Activated CD8-positive, alpha-beta memory T cell treated with anti-CD3 and anti-CD28 coated beads, Interleukin-2, amount 50 U/mL, for 4 hours (primary cell): ENCODE measurements at places on chromosomes 4 and X.

DNA sequence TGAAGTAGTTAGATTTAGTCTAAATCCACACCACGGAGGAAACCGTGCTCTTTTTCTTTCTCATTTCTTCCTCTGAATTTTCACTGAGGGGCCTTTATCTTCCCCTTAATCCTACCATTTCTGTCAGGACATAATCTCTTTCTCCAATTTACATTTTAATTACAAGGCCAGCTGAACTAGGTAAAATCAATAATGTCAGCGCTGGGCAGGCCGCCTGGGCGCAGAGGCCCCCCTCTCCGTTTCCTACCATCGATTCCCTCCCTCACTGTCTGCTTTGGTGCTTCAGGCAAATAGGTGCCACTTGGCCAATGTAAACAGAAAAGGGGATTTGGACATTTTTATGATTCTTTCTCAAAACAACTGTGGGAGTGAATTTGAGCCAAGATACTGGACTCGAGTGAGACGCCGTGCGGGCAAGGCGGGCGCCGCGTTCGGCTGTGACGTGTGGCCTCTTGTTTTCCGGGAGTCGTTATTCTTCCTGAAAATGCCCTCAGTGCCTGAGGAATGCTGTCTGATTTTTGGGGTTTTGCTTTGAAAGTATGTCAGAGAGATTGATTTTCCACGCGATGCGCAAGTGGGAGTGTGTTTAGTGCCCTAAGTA is 22.6 kb downstream of the UVSSA start:
- DNase-seq: no peak

DNA sequence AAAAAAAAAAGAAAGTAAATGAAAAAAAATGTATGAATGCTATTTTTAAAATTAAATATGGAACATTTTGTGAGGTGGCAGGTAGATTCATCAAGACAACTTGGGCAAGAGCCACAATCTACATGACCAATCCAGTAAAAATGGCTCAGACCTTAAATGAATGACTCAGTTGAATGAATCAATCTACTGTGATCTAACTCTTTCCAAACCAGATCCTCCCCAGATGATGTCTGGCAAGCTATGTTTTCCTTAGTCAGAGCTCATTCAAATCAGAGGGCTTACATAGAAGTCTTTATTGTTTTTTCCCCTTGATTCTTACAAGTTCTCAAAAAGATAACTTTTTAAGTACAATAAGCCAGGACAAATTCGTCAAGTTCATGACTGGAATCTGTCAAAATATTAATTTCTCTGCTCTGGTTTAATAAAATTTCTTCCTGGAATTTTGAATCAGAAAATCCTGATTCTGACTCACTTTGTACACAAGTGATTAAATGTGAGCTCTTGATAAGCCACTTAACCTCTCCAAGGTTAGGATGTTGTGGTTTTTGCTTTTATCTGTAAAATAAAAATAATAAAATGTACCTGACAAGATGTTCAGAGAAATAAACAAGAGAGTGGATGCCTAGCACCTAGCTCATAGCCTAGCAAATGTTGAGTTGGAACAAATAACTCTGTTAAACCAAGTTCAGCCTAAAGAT is 105.6 kb upstream of the SMIM31 start:
- no peak for DNase-seq

DNA sequence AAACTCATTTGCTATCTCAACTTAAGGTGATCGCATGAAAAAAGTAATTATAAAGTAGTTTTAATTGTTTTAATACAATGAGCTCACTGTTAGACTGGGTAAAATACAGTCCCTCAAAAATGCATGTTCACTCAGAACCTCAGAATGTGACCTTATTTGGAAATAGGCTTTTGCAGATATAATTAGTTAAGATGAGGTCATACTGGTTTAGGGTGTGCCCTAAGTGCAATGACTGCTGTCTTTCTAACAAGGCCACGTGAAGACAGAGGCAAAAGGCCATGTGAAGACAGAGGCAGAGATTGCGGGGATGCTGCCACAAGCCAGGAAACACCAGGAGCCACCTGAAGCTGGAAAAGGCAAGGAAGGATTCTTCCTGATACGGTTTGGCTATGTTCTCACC is 262.1 kb downstream of the NKX6-1 start:
- DNase-seq: no peak

DNA sequence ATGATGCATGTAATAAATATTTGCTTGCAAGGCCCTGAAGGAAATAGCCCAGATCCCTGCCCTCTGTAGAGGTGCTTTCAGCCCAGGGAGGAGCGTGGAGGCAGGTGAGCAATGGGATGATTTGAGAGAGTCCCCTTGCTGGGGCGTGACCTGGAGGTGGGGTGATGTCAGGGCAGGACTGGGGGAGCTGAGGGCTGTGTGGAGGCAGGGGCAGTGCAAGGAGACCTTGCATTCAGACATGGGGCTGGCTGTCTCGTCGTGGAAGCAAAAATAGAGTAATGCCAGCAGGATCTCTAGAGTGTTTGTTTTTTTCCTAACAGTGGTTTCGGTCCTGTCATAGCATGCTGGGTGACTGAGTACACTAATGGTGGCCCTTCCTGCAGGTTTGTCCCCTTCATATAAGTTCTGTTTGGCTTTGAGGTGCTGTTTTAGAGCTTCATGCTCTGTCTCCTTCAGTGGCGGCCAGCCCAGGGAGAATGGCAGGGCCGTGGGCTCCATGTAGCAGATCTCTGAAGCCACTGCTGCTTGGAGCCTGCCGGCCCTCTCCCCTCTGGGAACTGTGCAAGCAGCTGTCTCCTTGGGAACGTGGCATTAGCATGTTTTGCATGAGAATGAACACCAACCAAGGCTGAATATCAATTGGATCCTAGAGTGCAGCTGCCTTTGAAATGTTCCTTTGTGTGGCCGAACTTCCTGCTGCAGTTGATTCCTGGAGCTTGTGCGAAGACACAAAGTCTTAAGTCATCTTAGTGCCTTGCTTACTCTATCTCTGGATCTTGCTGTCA is 39.3 kb upstream of the CLDN34 start:
- DNase-seq: no peak

- DNase-seq: no peak
Observed at GRCh38 chrX:10103023-10103422, 53.8 kb upstream of the CLCN4 start.

DNA sequence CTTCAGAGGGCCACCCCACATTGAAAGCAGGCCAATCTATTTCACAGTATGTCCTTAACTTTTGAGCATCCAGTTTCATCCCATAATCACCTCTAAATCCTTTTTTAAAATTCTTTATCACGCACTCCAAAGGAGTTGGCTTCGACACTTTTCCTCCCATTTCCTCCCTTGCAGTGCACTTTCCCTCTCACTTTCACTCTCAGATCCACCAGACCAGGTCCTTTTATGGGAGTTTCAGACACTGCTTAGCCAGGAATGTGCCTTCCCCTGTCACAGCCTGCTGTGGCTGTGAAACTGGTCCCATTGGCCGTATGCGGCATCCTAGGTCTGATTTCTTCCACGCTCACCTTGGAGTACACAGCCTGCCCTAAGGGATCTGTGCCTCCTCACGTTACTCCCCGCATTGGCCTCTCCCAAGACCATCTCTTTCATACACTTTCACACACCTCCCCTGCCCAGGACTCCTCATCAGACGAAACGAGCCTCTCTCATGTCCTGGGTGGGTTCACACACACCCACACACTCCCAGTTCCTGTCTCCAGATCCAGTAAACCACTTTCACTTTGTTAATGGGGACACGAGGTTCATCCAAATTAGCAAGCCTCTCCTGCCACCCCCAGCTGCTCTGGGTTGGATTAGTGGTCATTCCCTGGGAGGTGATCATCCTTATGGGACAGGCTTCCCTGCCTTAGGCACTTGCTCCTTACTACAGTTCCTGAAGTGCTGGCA is 10.0 kb upstream of the RHOXF2B start:
- no peak for DNase-seq

GRCh38 chrX:138771047-138771446 is 59.5 kb upstream of the FGF13 start:
- no peak for DNase-seq

DNA sequence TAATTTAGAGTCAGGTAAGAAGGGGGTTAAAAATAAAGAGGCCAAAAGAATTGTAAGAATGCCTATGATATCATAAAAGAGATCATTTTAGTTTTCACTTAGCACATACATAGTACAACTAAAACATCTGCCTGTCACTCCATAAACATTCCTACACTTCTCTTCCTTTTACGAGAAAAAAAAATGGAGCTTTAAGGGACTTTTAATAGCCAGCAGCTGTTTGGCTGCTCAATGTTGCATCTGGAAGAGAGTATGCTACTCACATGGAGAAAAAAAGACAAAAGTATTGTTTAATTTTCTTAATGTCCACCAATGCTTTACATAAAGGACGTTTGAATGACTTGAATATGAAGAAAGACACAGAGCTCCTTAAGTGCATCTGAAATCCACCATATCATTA is 48.7 kb upstream of the TNIP3 start:
- no peak for DNase-seq

DNA sequence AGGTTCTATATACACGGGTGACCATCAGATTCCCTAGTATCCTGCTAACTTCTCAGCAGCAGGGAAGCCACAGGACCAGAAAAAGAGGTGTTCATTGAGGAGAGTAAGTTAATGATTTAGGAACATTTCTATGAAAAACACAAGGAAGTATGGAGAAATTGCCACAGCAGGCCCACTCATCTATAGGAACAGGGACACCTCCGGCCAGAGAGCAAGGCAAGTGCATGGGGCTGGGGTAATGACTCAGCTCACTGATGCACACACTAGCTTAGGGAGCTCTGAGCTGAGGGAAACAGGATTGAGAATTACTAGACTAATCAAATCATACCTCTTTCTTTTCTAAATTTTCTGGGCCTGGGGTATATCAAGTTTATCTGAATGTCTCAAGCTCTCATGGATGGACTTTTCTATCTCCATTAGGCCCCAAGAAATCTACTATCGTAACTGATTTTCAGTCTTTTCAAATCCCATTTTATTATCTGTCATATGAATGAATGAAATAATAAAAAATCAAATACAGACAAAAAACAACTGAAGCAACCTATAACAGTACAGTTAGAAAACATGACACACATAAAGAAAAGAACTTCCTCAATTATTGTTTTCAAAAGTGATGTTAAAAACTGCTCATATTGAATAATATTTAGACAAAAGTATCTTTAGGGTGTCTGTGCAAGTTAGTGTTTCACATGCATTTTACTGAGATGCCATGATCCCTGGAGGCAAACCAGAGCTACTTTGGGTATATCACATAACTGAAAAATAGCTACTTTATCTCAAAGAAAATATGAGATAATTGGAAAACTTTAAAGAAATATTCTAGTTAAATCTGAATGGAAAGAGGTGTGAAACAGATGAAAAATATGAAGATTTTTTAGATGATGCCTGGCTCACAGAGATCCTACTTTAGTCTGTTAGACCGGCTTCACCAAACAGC is 89.8 kb downstream of the FBXO8 start:
- no peak for DNase-seq

DNA sequence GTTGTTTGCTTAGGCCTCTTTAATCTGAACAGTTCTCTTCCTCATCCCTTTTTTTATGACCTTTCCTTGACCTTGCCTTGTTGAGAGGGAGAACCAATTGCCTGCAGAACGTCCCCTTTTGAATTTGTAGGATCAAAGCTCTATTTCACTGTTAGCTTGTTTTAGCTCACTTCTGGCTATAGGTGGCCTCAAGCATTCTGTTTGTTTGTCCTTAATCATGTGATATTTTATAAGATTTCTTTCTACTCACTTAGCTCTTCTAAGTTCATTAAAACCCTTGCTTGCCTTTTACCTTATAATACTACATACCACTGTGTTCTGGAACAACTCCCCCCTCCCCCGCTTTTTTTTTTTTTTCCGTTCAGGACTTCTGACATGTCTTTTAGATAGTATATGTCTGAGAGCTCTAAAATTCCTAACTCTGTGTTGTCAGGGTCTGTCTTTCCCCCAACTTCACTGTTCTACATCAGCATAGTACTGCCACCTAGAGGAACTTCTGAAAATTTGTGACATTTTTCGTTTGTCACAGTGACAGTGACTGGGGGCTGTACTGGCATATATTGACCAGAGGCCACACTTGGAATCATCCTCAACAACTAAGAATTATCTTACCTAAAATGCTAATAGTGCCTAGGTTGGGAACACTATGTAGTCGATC is 128.5 kb downstream of the LARP7 start:
- no peak for DNase-seq

GRCh38 chr4:100982345-100982744 is 365.0 kb downstream of the PPP3CA start:
- no peak for DNase-seq

DNA sequence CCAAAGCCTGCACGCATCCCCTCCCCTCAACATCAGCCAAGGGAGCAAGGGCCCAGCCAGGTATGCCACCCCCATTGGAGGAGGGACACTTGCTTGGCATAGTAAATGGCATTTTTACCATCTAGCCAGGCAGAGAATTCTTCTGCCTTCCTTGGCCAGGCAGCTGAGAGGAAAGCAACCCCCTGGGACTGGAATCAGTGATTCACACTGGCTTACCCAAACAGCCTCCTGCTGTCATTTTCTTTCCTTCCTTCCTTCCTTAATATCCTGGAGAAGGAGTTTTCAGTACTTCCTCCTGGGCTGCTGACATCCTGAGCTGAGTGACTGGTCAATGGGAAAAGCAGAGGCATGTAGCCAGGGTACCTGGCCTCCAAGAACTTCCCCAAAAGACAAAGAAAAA is 28.6 kb upstream of the KIAA1210 start:
- no peak for DNase-seq

GRCh38 chrX:155880586-155881157 is 473 bp upstream of the VAMP7 start:
- DNase-seq: no peak

DNA sequence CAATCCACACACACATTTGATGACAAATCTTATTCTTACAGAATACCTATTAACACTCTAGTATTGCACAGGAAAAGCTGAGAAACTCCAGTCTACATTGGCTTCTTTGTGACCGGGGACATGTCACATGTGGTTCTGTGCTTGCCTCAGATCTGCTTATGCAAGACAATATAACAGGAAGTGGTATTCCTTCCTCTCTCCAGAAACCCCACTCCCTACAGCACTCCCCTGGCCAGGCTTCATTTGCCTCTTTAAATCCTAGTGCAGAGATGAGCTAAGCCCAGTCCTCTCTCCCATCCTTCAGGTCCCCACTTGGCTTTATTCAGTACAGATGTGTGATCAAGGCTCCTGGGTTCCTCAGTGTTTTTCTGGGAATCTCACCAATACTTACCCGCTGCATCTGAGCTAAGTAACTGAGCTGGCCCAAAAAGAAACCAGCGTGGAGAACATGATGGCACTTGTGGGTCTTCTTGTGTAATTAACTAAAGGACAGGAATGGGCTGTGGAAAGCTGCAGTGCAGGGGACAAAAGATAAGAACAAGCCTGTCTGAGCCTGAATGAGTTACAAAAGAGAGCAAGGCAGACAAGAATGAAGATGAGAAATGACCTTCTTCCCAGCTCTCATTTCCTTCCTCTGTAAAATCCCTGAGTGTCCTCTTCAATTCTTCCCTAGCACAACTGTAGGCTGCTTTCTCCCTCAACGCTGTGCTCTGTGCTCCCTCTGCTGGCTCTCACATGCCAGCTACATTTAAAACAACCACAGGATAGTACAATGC is 105.6 kb downstream of the HNRNPD start:
- peak; percentile 38 for DNase-seq

- no peak for DNase-seq
Observed at GRCh38 chr4:156293657-156294297, 340.1 kb upstream of the CTSO start.

- no peak for DNase-seq
Observed at GRCh38 chr4:174859904-174860303, 30.9 kb upstream of the GLRA3 start.
